IMR-90 (cell line): ENCODE measurements at places on chromosomes 12 and 14.

- peaks cover 3% of the 10 kb centered on the region; the same call in 1 of the 2 replicates for H3K4me1 ChIP-seq
- DNase-seq: no peak
- peaks cover 37% of the 10 kb centered on the region for H3K36me3 ChIP-seq
- no peaks in the 10 kb centered on the region for H3K27me3 ChIP-seq
- no peak overlapping the region for H3K4me3 ChIP-seq
- no peak overlapping the region for H3K27ac ChIP-seq
Observed at GRCh38 chr14:21244544-21244943, 24.7 kb downstream of the HNRNPC start.

DNA sequence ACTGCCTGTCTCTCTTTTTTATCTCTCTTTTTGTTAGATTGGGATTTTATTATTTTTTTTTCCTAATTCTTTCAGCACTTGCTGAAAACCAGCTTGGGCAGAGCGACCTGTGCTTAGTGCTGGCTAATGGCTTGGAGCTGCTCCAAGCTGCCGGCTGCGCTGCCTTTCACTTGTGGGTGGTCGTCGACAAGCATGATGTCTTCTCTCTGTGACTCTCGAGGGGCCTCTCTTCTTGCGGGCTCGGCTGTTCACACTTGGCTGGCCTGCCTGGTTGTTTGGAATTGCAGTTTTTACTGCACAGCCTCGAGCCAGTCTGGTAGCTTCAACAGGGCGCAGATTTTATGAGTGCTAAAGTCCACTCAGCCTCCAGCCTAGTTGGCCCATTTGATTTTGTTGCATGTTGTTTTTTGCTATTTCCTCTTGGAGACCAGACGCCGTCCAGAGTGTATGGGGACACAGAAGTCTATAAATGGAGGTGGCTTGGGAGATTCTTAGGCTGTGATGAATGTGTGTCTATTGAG, 18.6 kb downstream of the TPCN1 start:
- no peak overlapping the region for H3K27ac ChIP-seq
- H3K4me1 ChIP-seq: peaks cover 20% of the 10 kb centered on the region
- no peaks in the 10 kb centered on the region for H3K27me3 ChIP-seq
- DNase-seq: no peak

DNA sequence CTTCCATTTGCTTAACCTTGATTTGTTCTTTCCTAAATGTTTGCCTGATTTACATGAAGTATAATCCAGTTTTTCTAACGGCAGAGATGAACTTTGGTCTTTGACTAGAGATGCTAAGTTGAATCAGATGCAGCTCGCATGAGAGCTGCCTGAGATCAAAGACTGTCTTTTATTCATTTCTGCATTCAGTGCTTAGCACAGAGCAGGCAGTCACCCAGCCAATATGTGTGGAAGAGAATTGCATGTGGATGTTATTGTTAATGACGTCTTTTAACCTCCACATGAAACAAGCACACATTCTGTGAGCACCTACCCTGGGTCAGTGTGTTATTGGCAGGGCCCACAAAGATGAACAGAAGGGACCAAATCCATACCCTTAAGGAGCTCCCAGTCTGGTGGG, 99.2 kb downstream of the SLC5A8 start:
- no peak for DNase-seq
- H3K27me3 ChIP-seq: no peaks in the 10 kb centered on the region
- no peak overlapping the region for H3K4me3 ChIP-seq
- no peak overlapping the region for H3K27ac ChIP-seq
- H3K36me3 ChIP-seq: peaks cover 3% of the 10 kb centered on the region

GRCh38 chr12:113184900-113185179, 438 bp downstream of the DDX54 start:
- peaks cover 11% of the 10 kb centered on the region for H3K36me3 ChIP-seq
- H3K4me3 ChIP-seq: peak overlapping the region; percentile 67
- no peaks in the 10 kb centered on the region for H3K27me3 ChIP-seq

DNA sequence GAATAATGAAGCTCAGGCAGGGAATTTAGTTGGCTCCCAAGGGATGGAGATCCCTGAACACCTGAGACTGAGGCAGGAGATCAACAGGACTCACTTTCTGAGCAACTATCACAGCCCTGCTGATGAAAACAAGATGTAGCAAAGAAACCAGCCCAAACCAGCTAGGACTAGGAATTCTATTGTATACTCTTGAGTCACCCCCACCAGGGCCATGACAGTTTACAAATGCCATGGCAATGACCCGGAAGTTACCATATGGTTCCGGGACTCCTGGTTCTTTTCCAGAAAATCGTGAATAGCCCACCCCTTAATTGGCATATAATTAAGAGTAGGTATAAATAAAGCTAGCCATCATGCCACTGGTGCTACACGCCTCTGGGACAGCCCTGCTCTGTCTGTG, 46.0 kb upstream of the OASL start:
- no peak overlapping the region for H3K27ac ChIP-seq
- H3K27me3 ChIP-seq: peaks cover 10% of the 10 kb centered on the region
- no peaks in the 10 kb centered on the region for H3K4me1 ChIP-seq
- no peak overlapping the region for H3K4me3 ChIP-seq

- no peaks in the 10 kb centered on the region for H3K4me1 ChIP-seq
- DNase-seq: peak; percentile 10
- H3K36me3 ChIP-seq: no peaks in the 10 kb centered on the region
- H3K27ac ChIP-seq: no peak overlapping the region
Observed at GRCh38 chr12:104410786-104411185, 46.0 kb upstream of the CHST11 start.

DNA sequence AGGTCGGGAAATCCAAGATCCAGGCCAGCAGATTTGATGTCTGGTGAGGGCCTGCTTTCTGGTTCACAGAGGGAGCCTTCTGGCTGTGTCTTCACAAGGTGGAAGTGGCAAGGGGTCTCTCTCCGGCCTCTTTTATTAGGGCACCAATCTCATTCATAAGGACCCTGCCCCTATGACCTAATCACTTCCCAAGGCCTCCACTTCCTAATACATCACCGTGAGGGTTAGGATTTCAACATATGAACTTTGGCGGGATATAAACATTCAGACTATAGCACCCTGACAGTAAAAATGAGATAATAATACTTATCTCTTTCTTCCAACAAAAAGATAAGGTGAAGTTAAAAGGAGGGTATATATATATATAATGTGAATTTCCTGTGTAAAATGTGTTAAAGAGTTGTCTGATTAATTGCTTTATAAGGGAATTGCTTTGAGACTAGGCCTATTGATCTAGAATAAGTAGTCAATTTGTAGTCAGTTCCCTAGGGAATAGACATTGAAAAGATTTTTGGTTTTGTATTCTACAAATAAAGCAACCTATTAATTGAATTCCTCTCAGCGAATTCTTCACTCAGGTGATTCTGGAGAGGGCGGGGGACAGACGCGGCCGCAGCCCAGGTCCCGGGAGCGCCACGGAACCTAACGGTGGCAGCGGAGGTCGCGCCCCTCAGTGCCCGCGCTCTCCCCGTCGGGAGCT, 516 bp upstream of the LGALS3 start:
- H3K27me3 ChIP-seq: no peaks in the 10 kb centered on the region
- peaks cover 11% of the 10 kb centered on the region for H3K4me1 ChIP-seq
- H3K4me3 ChIP-seq: peak overlapping the region; percentile 78
- H3K27ac ChIP-seq: peak overlapping the region; percentile 56
- peaks cover 3% of the 10 kb centered on the region; the same call in 1 of the 2 replicates for H3K36me3 ChIP-seq

DNA sequence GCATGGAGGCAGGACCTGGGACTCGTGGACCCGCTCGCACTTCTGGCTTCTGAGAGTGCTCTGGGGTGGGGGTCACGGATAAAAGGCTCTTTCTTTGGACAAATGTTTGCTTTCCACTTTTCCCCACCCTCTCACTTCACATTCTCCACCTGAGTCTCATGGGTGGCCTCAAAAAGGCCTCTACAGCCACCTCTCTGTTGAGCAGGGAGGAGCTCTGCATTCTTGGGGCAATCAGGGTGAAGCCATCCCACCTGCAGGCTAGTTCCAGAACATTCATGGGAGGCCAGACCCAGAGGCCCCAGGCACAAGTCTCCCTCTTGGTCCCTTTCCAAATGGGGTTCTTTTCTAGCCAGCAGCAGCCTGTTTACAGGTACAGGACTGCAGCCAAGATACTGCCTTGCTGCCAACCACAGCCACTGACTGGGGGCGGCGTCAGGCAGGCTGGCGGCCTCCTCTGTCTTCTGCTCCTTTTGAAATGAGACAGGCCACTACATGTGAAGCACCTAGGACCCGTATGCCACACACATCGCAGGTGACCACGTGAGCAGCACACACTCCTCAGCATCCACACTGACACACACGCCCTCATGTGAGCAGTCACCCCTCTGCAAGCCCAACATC, 18.2 kb upstream of the CEBPE start:
- peaks cover 35% of the 10 kb centered on the region for H3K27me3 ChIP-seq
- H3K27ac ChIP-seq: no peak overlapping the region
- no peaks in the 10 kb centered on the region for H3K4me1 ChIP-seq
- no peaks in the 10 kb centered on the region for H3K36me3 ChIP-seq
- no peak for DNase-seq

GRCh38 chr14:89959853-89960445, 4.2 kb downstream of the TDP1 start:
- H3K27me3 ChIP-seq: no peaks in the 10 kb centered on the region
- H3K4me1 ChIP-seq: peaks cover 3% of the 10 kb centered on the region; the same call in 1 of the 2 replicates
- no peak for DNase-seq
- H3K27ac ChIP-seq: no peak overlapping the region
- H3K36me3 ChIP-seq: peaks cover 13% of the 10 kb centered on the region

DNA sequence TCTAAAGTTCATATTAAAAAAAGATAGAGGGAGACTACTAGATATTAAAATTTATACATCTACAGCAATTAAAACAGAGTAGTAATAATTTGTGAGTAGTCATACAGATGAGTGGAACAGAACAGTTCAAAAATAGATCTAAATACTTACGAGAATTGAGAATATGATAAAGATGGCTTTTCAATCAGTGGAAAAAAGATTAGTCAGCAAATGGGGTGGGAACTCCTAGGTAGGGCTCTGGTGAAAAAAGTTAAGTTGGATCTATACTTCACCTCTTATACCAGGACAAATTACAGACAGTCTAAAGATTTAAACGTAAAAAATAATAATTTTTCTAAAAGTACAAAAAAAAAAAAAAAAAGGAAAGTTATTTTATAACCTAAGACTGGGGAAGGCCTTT, 66.9 kb downstream of the GPATCH2L start:
- H3K36me3 ChIP-seq: no peaks in the 10 kb centered on the region
- no peaks in the 10 kb centered on the region for H3K4me1 ChIP-seq
- H3K27me3 ChIP-seq: no peaks in the 10 kb centered on the region

GRCh38 chr14:39276579-39277114, 42.9 kb downstream of the MIA2 start:
- no peak overlapping the region for H3K4me3 ChIP-seq
- H3K27ac ChIP-seq: no peak overlapping the region
- H3K36me3 ChIP-seq: peaks cover 3% of the 10 kb centered on the region; the same call in 1 of the 2 replicates
- DNase-seq: no peak
- H3K27me3 ChIP-seq: no peaks in the 10 kb centered on the region
- no peaks in the 10 kb centered on the region for H3K4me1 ChIP-seq

DNA sequence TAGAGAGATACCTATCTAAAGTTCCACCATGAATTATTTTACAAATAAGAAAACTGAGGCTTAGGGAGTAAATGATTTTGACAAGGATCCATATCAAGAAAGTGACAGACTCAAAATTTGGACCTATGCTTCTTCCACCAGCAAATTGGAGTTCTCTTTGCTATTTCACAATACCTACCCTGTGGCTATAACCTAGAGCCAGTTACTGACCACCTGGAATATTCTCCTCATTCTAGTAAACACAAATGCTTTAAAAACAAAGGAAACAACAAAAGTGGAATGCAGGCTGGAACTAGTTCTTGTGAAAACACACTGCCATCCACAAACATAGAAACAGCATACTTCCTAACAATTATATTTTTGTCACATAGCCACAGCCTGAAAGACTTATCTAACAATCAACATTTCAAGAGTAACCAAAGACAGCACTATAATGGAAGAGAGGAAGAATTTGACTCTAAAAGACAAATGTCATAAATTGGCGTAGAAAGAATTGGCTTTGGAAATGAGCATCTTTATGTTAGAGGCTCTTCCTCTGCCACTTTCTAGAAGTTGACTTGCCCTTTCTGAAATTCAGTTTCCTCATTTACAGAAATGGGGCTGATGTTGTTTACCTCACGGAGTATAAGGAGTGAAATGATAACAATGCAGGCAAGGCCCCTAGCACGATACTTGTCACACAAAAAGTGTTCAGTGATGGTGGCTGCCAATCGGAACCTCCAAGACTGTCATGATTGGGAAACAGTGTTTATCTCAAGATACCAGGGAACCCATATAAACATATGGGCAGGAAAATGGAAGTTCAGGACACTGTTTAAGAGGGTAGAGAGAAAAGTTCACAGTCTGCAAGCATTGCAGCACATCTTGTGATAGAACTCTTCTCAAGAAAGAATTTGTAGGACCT, 138.6 kb upstream of the LGR5 start:
- no peak for DNase-seq
- no peak overlapping the region for H3K27ac ChIP-seq
- H3K36me3 ChIP-seq: no peaks in the 10 kb centered on the region
- no peaks in the 10 kb centered on the region for H3K27me3 ChIP-seq
- no peak overlapping the region for H3K4me3 ChIP-seq

DNA sequence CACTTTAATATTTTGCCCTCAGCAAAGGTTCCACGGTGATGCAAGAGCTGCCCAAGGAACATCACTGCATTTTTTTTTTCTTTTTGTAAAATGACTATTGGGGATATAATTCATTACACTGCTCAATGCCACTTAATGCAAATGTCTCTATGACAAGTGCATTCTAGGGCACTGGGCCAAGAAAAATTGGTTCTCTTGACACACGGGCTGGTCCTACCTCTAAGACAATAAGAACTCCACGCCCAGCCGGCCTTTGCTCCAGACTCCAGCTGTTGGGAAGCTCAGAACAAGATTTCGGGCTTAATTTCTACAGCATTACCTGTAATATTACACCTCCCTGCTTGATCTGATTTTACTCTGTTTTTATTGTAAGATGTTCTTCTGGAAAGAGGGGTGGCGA, 48.8 kb upstream of the VRK1 start:
- no peak for DNase-seq
- H3K4me1 ChIP-seq: no peaks in the 10 kb centered on the region
- H3K27ac ChIP-seq: no peak overlapping the region
- H3K36me3 ChIP-seq: no peaks in the 10 kb centered on the region
